ENCODE measurements at places on chromosomes 11 and 22.

GRCh38 chr11:118071416-118072030 is 5.4 kb upstream of the TMPRSS4 start:
- no peak for DNase-seq

- no peak for DNase-seq
Measured at GRCh38 chr11:45412051-45412471, 125.9 kb upstream of the SYT13 start.

- DNase-seq = no peak
Measured at GRCh38 chr11:118128721-118129470, 23.7 kb downstream of the SCN4B start.

GRCh38 chr22:34943830-34944229 is 122.1 kb upstream of the ISX start:
- DNase-seq = no peak

GRCh38 chr11:128727796-128728431 is 34.0 kb downstream of the FLI1 start:
- no peak for DNase-seq

GRCh38 chr22:44231233-44231632 is 50.5 kb downstream of the PARVG start:
- no peak for DNase-seq

GRCh38 chr11:116729501-116730240 is 43.1 kb downstream of the BUD13 start:
- no peak for DNase-seq

DNA sequence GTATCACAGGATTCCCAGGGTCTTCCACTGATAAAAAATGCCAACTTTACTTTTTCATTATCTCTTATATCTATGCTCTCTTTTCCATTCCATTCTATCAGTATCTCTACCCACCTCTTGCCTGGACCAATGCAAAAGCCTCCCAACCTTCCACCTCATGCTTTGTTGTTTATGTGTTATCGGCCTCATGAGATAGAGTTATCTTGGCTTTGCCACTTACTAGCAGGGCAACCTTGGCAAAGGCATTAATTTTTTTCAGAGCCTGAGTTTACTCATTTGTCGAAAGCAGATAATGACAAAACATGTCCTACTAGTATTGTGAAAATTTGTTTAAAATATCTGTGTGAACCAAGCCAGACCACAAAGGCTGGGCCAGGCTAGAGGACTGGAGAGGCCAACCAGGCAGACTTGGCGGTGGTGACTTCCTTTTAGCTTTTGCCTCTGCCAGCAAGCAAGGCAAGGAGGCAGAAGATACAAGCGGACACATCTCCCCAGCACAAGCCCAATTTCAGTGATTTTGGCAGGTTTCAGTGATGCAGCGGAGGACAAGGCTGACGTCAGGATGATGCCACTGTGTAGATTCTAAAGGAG is 106.9 kb downstream of the ADAMTS15 start:
- no peak for DNase-seq

GRCh38 chr11:92954003-92954402 is 15.4 kb upstream of the MTNR1B start:
- no peak for DNase-seq

GRCh38 chr11:69535908-69536307 is 54.4 kb downstream of the LINC01488 start:
- no peak for DNase-seq

- DNase-seq = no peak
Measured at GRCh38 chr11:95338430-95338991, 107.5 kb upstream of the SESN3 start.

DNA sequence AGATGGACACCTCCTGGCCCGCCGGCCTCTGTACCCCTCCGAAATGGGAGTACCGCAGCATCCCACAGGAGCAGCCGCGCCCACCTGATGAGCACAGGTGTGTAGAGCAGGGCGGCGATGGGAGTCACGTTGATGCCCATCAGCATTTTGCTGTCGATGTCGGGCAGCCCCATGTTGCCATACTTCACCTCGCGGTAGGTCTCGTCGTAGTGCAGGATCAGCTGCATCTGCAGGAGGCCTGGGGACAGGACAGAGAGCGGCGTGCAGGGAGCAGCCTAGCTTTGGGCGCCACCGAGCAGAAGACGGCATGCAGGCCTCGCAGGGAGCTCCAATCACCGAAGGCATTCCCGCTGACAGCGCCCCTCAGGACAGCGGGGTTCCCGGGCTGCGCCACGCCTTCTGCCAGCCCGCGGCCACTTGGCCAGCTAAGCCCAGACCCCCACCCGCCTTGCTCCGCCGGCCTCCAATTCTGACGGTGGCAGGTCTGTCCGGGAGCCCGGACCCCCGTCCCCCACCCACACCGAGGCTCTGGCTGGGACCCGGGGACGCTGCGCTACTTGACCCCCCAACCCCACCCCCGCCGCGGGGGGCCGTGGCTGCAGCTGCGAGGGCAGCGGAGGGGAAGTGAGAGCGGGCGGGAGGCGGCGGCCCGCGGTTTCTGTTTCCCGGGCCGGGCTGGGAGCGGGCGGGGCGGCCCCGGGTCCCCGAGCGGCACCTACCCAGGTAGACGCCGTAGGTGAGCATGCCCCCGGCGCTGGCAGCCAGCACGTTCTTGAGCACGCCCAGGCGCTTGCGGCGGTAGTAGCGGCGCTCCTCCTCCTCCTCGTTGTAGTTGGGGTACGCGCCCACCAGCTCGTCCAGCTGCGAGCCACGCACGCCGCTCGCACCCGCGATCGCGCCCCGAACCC is 705 bp downstream of the UNC93B1 start:
- DNase-seq = peak; percentile 58

- no peak for DNase-seq
Measured at GRCh38 chr11:1507381-1508140, 21.0 kb upstream of the MOB2 start.

All from stimulated activated CD4-positive, alpha-beta T cell treated with anti-CD3 and anti-CD28 coated beads, Interleukin-4, amount 100 ng/mL, for 1 hour (primary cell).